Articular chondrocyte of knee joint (primary cell): ENCODE measurements at places on chromosomes 2 and 18. TPM values are rescaled to one million over a fixed set of nuclear protein-coding genes. Genes with fewer than 3 reads are reported as not detected.

The TMEM17 gene
- 3.4 and 3.7 TPM in 2 replicates for total RNA-seq

The GPR45 gene
- total RNA-seq: not detected in 2 replicates

The MARCHF4 gene
- 0.52 and 1.1 TPM in 2 replicates for total RNA-seq

The SCN3A gene
- 0.13 and 0.54 TPM in 2 replicates for total RNA-seq

The TGOLN2 gene
- total RNA-seq: 127 and 140 TPM in 2 replicates

The FBXO48 gene
- 1.2 and 1.3 TPM in 2 replicates for total RNA-seq

The RIT2 gene
- not detected in 2 replicates for total RNA-seq

The WDR35 gene
- total RNA-seq: 19.8 and 23.0 TPM in 2 replicates

The SAG gene
- total RNA-seq: not detected in 2 replicates

The TRABD2A gene
- 0.26 and 0.65 TPM in 2 replicates for total RNA-seq

The HNMT gene
- 31.5 and 63.0 TPM in 2 replicates for total RNA-seq
